ENCODE measurements at places on chromosomes 6 and 20.

DNA sequence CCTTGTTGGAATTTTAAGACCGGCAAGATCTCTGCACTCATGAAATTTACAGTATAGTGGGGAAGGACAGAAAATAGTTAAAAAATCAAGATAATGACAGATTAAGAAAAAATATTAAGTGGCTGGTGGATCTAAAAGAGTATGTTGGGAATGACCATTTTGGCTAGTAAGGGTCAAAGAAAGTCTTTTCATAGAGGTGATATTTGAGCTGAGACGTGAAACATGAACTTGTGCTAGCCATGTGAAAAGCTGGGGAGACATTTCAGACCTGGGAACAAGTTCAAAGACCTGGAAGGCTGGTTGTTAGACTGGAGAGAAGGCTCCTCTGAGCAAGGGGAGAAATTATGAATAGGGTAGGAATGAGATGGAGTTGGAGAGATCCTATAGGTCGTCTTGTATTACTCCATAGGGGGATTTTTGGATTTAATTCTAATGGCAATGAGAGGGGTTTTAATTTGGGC lies 4.7 kb downstream of the BICRAL start:
- DNase-seq, result no peak

GRCh38 chr6:134508862-134509498 lies 191.1 kb upstream of the SGK1 start:
- DNase-seq, result no peak

GRCh38 chr20:42531508-42531961 lies 658.2 kb downstream of the PTPRT start:
- no peak for DNase-seq

- DNase-seq, result peak; percentile 15
These were observed 522.0 kb upstream of the GJE1 start for GRCh38 chr6:141610741-141611140.

GRCh38 chr6:99348288-99349170 lies 945 bp downstream of the FAXC start:
- DNase-seq, result no peak

GRCh38 chr20:36086767-36087166 lies 67.8 kb upstream of the EPB41L1 start:
- no peak for DNase-seq

DNA sequence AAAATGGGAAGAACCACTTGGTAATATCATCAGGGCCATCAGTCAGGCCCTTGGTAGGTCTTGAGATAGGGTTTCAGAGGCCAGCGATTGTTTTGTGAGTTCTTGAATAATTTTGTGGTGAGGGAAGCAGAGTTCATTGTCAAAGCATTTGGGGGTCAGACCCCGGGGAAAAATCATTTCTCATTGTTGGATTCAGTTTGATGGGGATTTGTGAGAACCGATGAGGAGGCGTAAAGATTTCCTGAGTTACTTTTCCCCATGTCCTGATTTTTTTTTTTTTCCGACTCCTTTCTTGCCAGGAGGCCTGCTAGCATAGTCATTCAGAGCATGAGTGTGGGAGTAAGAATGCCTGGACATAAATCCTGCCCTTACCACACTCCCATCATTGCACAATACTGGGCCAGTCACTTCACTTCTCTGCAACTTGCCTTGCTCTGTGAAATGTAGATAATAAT lies 60.3 kb downstream of the TSHZ2 start:
- no peak for DNase-seq

- no peak for DNase-seq
These were observed 94.9 kb upstream of the TOP1 start for GRCh38 chr20:40933758-40934157.

- peak; percentile 45 for DNase-seq
These were observed 72.6 kb upstream of the ZNF184 start for GRCh38 chr6:27545271-27546046.

DNA sequence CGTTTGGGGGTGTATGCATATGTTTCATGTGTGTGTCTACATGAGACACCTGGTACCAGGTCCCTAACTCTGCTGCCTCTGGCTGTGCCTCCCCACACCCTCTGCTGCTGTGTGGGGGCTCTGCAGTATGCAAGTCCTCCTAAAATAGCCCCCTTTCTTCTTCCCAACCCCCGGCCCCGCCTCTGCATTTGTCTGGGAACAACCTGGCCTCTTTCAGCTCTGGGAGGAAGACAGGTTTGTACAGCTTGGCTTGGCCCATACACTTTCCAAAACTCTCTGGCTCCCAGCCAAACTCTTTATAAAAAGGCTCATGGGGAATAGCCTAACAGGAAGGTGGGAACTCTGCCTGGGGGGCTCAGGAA lies 27.1 kb upstream of the EMILIN3 start:
- DNase-seq, result peak; percentile 8

DNA sequence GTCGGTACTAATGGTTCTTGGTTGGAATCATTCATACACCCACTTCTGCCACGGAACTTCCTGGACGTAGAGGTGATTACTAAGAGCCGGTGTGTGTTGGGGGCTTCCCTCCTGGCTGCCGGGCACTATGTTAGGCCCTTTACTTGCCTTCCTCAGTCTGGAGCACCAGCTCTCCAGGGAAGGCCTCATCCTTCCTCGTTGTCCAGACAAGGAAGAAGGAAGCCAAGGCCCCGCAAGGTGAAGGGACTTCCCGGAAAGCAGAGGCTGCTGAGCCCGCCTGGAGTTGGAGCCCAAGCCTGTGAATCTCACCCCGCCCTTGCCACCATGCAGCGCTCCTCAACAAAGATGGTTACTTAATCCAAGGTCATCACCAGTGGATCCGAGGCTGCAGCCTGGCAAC lies 26.2 kb downstream of the AAR2 start:
- DNase-seq, result no peak

- DNase-seq, result no peak
These were observed 6.1 kb upstream of the BPIFB6 start for GRCh38 chr20:33025318-33025876.

DNA sequence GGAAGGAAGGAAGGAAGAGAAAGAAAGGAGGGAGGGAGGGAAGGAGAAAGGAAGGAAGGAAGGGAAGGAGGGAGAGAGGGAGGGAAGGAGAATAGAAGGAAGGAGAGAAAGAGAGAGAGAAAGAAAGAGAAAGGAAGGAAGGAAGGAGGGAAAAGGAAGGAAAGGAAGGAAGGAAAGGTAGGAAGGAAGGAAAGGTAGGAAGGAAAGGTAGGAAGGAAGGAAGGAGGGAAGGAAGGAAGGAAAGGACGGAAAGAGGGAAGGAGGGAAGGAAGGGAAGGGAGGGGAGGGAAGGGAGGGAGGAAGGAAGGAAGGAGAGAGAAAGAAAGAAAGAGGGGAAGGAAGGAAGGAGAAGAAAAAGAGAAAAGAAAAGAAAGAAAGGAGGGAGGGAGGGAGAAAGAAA lies 47.0 kb upstream of the TFAP2A start:
- no peak for DNase-seq

- DNase-seq, result no peak
These were observed 44.6 kb upstream of the AGPAT4 start for GRCh38 chr6:161318456-161318855.

DNA sequence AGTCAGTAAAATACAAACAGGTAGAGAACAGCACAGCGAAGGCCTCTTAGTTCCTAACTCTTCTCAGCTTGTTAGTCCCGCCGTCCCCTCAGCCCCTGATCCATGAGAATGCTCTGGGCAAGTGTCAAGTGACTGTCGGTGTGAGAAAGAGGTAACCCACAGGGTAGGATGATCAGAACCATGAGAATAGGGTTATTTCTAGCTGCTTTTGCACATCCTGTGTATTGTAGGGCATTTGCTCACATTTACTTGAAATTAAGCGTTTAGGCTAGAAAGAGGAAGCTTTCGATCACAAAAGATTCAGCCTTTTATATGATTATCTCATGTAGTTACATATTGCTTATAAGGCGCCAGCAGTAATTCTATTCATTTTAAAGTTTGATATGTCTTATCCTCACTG lies 103.0 kb upstream of the PDE10A start:
- no peak for DNase-seq

DNA sequence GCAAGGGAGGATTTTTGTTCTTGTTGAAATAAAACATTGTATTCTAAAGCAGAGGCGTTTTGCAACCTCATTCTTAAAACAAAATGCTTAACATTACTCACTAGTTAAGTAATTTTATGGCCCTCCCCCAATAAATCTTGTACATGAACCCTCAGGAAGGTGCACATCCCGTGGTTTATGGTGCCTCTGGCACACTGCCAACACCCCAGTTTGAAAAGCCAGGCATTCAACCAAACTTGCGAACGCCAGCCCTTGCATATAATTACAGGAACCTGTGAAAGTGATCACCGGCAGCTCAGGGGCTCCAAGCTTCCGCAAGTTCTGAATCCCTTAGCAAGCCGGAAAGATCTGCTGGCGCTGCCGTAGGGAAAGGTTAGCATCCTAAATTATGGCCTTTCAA lies 1109.0 kb upstream of the FLRT3 start:
- no peak for DNase-seq

- DNase-seq, result no peak
These were observed 93.5 kb upstream of the CCDC28A start for GRCh38 chr6:138680085-138680484.

DNA sequence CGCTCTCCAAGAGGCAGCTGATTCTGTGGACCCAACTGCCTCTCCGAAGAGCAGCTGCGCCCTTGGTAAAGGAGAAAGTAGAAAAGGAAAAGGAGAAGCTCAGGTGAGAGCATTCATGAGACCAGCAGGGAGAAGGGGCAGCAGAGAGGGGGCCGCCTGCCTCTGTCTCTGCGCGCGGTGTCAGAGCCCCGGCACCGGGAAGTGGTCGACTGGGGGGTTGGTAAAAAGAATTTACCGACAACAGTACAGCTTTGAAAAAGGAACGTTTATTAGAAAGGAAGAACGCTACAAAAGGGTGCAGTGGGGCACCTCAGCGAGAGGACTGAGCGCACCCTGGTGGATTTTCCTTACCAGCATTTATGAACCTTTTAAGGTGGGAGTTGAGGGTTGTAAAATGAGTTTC lies 61.9 kb downstream of the GPR6 start:
- peak; percentile 62 for DNase-seq

DNA sequence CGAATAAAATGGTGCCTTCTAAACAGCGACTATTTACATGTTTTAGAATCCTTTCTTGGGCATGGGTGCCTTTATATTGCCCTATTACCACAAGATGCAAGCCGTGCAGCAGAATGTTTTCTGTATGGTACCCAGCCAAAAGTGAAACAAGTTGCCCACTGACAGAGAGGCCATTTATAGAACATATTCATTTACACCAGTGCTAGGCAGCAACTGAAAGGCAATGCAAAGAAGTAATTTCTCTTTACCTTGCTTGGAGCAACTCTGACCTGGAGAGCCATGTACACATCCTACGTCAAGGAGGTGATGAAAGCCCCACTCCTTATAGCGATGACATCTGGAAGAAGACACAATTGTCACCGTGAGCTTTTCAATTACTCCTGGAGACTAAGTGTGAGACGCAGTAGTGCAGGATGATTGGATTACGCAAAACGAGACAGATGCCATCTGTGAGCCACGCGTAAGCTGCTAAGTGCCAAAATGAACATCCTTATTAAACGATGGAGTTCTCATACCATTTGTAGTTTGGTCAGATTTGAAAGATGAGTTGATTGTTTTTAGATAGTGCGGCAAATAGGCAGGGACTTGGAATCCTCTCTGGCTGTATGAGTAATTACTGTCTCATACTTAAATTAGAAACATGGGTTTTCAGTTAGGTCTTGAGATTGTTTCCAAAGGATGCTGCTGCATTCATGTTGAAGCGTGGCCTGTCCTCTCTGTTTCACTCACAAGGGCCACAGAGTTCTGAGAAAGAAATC lies at the start of gene TMEM244:
Gene TMEM244 (minus strand): TSS at position 408 of the 758 bp plus-strand sequence. CDS start 127 bp downstream, at position 281.
- DNase-seq, result peak; percentile 85

- no peak for DNase-seq
These were observed 525.3 kb downstream of the CD83 start for GRCh38 chr6:14642842-14643241.

All from foreskin fibroblast (primary cell).